Naive thymus-derived CD4-positive, alpha-beta T cell (primary cell): ENCODE measurements at places on chromosomes 13 and 19. TPM values are rescaled to one million over a fixed set of nuclear protein-coding genes. Genes with fewer than 3 reads are reported as not detected.

The CCDC122 gene
- 1.4 TPM for total RNA-seq

The WDR88 gene
- 0.62 TPM for total RNA-seq

The LGI4 gene
- 0.19 and 0.59 TPM in 2 replicates for total RNA-seq

The COL4A2 gene
- total RNA-seq = not detected

The ZNF304 gene
- 6.0 TPM for total RNA-seq

The LGALS16 gene
- not detected for total RNA-seq
